ENCODE measurements at places on chromosomes 2 and 18.

DNA sequence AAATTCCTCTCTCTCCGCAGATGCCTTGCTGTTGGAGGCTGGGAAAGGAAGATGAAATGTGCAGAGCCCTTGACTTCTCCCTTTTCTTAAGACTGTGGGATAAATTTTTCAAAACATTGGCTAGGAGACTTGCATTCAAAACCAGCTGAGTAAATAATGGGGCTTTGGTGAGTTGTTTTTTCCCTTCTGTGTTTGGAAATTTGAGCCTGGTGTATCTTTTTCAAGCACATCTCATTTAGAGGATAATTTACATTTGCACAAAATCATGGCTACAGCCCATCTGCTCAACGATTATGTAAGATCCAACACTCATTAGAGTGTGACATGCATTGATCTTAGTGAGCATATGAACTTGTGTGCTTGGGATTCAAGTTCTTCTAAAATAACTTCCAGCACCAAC lies 112.1 kb upstream of the ATP8B1 start:
- DNase-seq = no peak

- no peak for DNase-seq
Observed at GRCh38 chr2:234091432-234091879, 41.0 kb downstream of the SPP2 start.

DNA sequence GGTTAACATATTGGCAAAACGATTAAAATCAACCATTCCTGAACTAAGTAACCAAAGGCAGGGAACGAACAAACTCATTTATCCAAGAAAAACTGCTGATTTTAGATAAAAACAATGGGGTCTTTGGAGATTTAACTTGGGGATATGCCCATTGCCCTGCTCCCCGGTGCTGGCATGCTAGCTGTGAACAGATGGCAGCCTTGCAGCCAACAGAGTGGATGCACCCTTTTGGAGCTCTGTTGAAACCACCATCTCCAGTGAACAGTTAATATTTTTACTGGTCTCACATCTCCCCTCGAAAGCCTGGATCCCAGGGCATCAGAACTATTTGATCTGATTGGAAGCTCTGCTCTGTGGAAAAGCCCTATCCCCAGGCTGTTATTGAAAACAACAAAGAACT lies 303.1 kb downstream of the TGIF1 start:
- DNase-seq = no peak

- DNase-seq = no peak
Observed at GRCh38 chr18:13436576-13436975, 218.0 kb downstream of the LDLRAD4 start.

DNA sequence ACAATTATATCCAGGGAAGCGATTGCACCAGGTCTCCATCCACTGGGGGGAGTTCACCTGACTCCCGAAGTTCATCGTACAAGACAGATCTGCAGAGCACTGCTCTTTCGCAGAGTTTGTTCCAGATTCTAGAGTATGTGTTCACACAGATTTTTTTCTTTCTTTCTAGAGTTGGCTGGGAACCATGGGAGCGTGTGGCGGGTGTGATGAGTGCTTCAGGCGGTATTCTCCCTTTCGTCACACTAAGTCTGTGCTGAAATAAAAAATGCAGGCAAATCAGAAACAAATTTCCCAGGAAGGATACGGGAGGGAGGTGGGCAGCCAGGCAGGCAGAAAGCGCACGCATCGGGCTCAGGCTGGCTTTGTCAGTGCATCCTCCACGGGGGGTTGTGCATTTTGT lies 129.8 kb upstream of the SOX11 start:
- DNase-seq = no peak

GRCh38 chr2:161135951-161136593 lies 24.2 kb upstream of the TANK start:
- no peak for DNase-seq

DNA sequence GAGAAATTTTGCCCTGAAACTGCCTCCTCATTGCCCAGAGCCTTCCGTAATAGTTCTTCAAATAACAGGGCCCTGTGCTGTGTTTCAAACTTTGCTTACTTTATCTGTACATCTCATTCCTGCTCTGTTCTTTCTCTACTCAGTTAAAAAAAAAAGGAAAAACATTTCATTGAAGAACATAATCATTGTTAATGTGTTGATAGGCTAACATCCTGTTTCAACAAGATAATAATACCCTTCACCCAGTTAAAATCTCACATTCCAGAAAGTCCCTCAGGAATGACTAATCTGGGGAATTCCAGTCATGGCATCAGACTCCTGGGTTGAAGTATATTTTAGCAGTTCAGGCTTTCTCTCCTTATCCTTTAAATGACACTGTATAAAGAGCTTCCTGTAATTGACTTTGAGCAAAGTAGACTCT lies 45.6 kb upstream of the ITGAV start:
- DNase-seq = no peak

GRCh38 chr18:35593859-35594258 lies 12.3 kb downstream of the GALNT1 start:
- DNase-seq = no peak

DNA sequence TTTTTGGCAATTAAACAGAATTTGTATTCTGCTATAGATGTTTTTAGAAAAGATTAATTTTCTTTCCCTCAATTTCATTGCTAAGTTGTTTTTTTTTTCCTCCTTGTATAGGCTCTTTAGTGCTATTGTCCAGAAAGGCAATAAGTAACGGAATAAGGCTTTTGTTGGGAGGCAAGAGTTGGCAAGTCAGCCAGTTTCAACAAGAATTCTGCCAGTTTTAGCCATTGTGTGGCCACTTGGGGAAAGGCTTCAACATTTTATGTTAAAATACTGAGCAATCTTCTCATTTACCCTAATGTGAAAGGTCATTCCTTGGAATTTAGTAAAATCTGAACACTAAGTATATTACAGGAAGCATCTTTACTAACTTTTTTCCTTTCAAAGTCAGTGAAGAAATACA lies 9.6 kb downstream of the CALCRL start:
- no peak for DNase-seq

DNA sequence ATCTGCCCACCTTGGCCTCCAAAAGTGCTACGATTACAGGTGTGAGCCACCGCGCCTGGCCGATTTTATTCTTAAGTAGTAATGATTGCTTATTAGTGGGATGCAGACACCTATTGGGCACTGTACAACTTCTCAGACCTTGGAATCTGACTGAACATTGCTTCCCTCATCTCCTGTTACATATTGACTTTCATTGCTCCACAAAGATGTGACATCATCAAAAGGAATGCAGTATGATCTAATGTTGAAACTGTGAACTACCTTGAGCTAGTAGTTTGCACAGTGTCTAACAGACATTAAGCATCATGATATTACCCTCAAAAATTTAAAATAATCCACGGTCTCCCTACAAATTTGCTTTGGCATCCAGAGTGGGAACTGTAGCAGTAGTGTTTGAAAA lies 109.8 kb upstream of the SIX2 start:
- DNase-seq = no peak

DNA sequence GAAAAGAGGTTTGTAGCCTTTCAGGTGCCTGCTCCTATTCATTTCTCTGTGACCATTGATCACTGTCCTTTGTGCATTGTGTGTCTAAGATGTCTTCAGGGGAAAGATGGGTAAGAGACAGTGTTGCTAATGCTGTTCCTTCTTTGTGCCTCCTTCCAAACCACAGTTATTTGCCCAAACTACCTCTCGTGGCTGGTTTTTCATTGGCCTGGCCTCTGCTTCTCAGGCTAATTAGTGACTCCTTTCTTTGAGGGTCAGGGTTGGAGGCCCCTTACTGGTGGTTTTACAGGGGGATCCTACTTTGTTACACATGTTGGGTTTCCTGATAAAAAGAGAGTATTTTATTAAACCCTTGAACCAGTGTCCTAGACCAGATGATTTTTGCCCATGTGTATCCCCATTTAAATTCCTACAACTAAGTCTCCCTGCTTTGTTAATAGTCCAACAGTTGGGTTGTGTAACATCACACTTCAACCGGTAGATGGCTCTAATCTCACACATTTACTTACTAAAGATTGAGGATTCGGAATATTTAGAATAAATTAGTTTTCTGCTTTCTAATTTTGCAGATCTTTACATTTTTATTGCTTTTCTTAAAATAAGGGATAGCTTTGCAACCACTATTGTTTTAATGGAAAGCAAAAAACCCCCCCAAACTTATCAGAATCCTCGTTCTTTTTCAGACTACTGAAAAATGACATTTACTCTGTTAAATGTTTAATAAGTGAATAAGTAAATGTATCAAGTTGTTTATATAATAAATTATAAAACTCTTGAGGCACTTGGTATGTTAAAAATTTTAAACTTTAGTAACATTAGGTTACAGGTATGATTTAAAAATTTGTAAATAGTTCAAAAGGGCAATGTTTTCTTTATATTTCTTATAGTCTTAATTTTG lies 2.4 kb downstream of the MARS2 start:
- no peak for DNase-seq

DNA sequence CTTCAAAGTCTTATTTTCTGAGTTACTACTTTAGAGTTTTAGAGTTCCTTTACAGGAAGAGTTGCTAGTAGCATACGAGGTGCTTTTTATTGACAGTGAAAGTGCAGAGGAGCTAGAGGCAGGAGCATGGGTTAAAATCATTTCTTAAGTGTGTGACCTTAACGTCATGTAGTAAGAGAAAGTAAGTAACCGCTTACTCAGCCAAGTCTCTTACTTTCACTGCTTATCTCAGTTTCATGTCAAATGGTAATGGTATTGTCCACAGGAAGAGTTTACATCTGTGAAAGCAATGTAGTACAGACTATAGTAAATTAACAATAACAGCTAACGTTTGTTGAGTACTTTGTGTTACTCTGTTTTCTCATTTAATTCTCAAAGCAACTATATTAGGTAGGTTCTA lies 12.6 kb downstream of the NDUFAF7 start:
- DNase-seq = no peak

- no peak for DNase-seq
Observed at GRCh38 chr2:7758073-7758759, 841.0 kb downstream of the RNF144A start.
